ENCODE measurements at places on chromosomes 2 and 18.
A peak's percentile ranks its signal among the peaks of the same experiment; 100 is the strongest.

DNA sequence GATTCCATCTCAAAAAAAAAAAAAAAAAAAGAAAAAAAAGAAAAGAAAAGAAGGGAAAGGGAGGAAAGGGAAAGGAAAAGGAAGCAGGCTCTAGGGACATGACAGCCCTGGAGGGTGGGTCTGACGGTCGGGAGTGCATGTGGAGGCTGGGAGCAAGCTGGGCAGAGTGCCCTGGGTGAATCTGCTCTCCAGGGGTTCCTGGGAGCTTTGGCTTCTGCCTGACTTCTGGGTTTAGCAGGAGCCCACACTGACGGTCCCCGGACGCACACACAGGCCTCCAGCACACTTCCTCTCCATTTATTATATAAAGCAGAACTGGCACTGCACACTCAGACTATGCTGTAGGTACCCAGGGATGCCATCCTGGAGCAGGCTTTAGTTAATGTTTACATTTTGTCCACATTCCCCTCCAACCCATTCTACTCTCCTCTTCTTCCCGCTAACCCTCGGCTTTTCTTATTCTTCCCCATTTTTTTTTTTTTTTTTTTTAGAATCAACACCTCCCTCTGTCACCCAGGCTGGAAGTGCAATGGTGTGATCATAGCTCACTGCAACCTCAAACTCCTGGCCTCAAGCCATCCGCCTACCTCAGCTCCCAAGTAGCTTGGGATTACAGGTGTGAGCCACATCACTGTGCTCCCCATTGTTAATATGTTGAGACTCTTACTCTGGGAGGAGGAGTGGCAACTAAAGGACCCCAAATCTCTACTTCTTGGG lies 151.1 kb upstream of the SLC1A4 start:
- peak; percentile 36 for DNase-seq

GRCh38 chr2:20425371-20425881 lies 21.4 kb upstream of the RHOB start:
- no peak for DNase-seq

- DNase-seq, result no peak
Observed at GRCh38 chr2:161613161-161613560, 11.1 kb upstream of the SLC4A10 start.

DNA sequence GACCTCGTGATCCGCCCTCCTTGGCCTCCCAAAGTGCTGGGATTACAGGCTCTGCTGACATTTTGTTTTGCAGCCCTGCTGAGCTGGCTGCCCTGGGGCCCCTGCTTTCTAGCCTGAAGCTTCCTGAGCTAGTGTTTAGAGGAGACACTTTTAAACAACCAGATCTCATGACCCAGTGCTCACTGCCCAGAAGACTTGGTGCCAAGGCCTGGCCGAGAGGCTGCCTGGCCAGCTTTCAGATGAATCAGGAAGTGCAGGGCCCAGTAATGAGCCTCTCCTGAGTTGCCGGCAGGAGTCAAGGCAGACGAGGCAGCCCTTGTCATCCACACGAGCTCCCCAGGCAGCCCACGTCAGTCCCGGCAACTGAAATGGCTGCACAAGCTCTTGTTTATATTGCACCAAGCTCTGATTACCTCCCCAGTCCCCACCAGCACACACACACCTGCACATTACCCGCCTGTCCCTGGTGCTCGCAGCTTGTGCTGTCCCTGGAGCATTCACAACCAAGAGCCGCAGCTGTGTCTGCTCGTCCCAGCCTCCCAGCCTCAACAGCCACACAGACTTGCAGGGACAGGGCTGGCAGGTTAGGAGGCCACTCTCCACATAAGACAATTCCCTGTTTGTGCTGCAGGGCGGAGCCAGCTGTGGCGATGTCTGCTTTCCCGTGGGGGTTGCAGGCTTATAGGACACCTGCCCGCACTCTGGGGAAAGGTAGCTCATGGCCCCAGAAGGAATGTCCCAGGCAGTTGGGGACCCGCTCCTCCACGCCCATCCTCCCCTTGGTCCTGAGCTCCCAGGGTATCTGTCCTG lies 331.2 kb upstream of the MYT1L start:
- DNase-seq, result peak; percentile 35

GRCh38 chr2:186532891-186533290 lies 46.8 kb downstream of the ZC3H15 start:
- no peak for DNase-seq

- no peak for DNase-seq
Observed at GRCh38 chr18:63303547-63303946, 16.0 kb downstream of the BCL2 start.

Measured in femur (tissue), 1 donor.